Stimulated activated CD4-positive, alpha-beta T cell treated with anti-CD3 and anti-CD28 coated beads, Interleukin-1b, Interleukin-23, amount 100 ng/mL, for 1 hour (primary cell): ENCODE measurements at places on chromosomes 12 and 14.

- no peak for DNase-seq
These were observed 34.6 kb downstream of the CLIP1 start for GRCh38 chr12:122387887-122388286.

DNA sequence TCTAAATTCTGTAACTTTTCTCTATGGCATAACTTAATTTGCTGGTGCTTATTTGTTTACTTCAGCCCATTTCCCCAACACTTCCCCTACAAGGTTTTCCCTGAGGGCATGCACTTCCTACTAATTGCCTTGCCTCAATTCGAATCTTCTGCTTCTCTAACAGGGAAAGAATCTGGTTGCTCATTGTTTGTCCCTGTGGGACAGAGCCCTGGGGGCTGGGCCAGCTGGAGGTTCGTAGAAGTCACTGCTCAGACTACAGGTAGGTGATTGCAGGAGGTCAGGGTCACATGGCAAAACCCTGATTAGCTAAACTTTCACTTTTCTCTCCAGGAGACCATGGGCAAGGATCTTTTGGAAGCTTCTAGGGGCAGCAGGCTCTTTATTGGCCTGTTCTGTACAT lies 72.0 kb downstream of the ZFC3H1 start:
- DNase-seq = no peak

GRCh38 chr12:112169966-112170365 lies 44.6 kb downstream of the TRAFD1 start:
- no peak for DNase-seq

- DNase-seq = no peak
These were observed 10.4 kb upstream of the SALL2 start for GRCh38 chr14:21536418-21537089.

- no peak for DNase-seq
These were observed 41.3 kb downstream of the DLK1 start for GRCh38 chr14:100767788-100768536.

- no peak for DNase-seq
These were observed 83.4 kb downstream of the ADCK1 start for GRCh38 chr14:77883131-77883846.

DNA sequence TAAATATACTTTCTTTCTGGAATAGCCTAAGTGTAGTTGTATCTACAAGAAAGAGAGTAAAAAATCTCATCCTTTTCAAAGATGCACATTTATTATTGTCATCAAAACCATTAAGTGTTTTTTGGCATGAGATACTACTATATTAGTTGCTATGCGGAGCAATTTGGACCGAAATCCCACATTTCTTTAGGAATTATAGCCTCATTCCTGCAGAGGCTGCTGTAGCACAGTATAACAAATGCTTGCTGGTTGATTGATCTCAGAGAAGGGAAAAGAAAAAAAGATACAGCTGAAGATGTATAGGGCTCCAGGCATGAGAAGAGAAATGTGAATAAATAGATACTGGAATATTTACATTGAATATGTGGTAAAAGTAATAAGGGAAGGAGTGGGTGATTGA lies 36.0 kb downstream of the RHOJ start:
- no peak for DNase-seq

DNA sequence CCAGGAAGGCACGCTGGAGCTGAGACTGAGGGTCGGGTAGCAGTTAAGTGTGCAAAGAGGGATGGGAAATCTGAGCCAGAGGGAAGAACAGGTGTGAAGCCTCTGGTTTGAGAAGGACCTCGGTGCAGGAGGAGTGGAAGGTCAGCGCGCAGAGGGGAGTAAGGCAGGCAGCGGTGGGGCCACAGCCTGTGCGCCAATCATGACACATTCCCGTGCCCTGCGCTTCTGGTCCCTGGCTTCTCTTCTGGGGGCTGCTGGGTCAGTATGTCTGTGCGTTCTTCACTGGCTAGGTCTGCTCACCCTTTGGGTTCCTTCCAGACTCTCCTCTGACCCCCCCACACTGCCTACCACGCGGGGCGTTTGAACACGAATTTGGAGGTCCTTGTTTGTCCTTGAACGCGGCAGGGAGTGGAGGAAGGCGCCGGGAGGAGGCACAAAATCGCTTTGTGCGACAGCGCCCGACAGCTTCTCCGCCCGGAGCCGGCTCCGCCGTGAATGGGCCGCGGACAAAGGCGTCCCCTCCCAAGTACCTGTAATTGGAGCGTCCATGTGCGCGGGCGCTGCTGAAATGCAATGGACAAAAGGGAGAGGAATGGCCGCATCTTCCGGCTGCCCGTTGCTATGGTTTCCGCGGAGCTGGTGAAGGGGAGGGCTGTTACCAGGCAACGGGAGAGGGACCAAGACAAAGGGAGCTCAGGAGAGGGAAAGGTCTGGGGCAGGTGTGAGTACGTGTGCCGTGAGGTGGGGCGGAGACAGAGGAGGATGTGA lies 207.2 kb upstream of the SRRM4 start:
- no peak for DNase-seq

DNA sequence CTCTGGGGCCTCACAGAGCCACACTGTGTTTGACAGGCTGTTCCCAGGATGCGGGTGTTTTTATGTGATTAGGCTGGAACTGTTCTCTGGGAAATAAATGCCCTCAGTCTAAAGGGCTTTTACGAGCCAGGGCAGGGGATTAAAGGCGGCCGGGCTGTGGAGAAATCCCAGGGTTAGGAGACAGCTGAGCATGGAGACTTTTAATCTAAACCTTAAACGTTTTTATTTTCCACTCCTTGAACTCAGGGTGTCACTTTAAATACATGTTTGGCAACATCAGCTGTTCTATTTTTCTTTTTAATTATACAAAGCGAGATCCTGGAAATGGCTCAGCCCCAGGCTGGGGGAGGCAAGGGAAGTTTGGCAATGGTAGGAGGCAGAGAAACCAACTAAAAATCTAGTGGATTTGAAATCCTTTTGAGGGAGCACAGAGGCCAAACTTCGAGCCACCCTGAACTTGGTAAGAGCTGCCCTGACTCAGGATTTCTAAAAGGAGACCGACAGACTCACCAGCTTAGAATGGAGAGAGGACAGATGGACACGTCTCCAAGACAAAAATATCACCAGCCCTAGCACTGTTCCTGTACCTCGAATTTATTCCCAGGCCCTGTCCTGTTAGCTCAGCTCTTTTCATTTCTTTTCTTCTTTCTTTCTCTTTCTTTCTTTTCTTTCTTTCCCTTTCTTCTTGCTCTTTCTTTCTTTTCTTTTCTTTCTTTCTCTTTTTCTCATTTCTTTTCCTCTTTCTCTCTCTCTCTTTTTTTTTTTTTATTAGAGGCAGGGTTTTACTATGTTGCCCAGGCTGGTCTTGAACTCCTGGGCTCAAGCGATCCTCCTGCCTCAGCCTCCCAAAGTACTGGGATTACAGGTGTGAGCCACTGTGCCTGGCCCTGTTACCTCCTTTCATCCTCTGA lies 15.8 kb upstream of the ORAI1 start:
- no peak for DNase-seq

GRCh38 chr12:31954925-31955858 lies 4.0 kb upstream of the RESF1 start:
- no peak for DNase-seq

- no peak for DNase-seq
These were observed 648.5 kb downstream of the RPS29 start for GRCh38 chr14:48937541-48938195.

GRCh38 chr12:49470986-49471385 lies 67.8 kb upstream of the KCNH3 start:
- no peak for DNase-seq

DNA sequence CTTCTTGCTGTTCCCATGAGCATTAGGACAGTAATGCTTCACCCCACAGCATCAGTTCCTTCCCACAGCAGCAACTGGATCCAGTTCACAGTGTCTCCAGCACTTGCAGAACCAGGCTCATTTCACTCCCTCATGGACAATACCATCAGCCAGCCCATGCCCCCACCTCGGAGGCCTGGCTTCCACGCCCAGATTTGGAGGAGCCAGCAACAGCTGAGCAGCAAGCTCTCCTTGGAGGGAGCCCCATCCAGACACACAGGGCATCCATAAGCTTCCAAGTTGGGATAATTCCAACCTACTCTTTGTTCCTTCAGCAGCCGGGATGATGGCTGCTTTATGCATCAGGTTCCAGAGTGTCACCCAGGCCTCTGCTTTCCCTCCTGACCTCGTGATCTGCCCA lies 250.0 kb downstream of the GLT1D1 start:
- DNase-seq = no peak
